Cardiac fibroblast (primary cell): ENCODE measurements at places on chromosomes 7 and 10.

DNA sequence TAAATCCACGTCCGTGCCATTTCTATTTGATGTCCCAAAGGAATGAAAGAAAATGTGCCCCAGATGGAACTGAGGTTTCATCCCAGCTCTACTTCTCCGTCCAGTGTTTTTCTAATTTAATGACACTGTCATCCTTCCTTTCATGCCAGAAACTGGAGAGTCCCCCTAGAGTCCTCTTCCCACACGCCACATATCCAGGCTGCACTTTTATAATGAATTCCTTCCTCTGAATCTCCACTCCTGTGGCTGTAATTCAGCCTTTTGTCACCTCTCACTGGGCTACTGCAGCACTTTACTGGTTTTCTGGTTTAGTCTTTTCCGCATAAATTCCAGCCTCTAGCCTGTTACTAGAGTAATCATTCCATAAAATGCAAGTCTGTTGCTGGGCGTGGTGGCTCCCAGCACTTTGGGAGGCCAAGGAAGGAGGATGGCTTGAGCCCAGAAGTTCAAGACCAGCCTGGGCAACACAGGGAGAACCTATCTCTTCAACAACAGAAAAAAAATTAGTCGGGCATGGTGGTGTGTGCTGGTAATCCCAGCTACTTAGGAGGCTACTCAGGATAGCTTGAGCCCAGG lies 142.6 kb upstream of the RHEB start:
- DNase-seq, result no peak

DNA sequence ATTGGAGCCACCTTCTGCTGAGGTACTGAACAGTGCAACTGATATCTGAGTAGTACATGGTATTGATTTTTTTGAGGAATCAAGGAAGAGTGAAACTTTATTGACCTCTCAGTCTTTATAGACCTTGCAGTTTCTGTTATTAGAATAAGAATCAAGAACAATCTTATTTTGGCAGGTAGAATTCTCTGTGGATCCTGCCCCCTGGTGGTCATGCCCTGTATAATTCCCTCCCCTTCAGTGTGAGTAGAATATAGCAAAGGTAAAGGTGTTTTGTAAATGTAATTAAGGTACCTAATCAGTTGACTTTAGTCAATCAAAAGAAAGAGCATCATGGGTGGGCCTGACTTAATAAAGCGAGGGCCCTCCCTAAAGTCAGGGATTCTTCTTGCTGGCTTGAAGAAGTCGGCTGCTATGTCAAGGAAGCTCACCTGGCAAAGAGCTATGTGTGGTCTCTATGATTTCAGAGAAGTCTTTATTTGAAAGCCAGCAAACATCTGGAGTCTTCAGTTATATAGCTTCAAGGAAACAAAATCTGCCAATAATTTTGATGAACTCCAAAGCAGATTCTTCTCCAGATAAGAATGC lies 142.8 kb downstream of the LSM5 start:
- peak; percentile 24 for DNase-seq

DNA sequence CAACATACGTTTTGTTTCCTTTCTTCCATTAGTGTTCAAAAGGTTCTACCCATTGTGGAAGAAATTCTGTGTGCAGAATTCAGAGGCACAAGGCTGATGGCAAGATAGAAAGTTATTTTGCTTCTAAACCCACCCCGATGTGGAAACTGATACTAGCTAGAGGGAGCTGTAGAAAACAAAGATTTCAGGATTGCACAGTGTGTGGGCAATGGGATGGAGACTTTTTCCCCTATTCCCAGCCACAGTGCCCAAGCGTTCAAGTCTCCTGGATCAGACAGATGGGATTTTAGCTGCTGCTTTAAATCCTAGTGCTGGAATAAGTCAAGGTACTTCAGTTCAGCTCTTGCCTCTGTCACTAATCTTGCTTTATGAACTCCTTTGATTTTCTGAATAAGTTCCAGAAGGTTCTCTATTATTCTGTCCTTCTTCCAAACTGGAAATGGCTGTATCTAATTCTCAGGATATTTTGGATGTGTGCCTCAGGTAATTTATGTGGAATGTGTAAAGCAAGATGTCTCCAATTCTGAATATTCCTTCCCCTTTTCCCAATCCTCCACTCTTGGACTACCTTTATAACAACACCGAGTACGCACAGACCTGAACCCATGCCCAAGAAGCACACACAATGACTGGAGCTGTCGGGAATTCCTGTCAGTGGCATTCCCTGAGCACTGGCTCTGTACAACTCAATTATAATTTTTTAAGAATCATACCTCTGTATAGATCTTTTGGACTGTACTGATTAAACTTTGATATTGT lies 473.0 kb downstream of the PLXDC2 start:
- no peak for DNase-seq

- no peak for DNase-seq
Measured at GRCh38 chr10:57743711-57744110, 524.0 kb downstream of the IPMK start.

DNA sequence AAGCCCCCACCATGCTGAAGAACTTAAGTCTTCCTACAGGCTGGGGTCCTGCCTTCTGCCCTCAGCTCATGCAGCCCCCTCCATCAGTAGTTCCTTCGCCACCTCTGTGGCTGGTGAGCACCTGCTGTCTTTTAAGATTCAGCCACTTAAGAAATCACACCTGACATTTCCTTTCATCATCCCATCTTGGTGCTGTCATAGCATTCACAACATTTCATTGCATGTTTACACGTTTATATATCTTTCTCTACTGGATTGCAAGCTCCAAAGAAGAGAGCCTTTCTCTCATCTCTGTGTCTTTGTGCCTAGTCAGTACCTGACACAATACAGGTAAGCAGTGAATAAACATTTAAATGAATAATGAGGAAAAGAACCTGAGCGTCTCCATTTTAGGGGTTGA lies 38.3 kb downstream of the SND1 start:
- DNase-seq, result no peak

DNA sequence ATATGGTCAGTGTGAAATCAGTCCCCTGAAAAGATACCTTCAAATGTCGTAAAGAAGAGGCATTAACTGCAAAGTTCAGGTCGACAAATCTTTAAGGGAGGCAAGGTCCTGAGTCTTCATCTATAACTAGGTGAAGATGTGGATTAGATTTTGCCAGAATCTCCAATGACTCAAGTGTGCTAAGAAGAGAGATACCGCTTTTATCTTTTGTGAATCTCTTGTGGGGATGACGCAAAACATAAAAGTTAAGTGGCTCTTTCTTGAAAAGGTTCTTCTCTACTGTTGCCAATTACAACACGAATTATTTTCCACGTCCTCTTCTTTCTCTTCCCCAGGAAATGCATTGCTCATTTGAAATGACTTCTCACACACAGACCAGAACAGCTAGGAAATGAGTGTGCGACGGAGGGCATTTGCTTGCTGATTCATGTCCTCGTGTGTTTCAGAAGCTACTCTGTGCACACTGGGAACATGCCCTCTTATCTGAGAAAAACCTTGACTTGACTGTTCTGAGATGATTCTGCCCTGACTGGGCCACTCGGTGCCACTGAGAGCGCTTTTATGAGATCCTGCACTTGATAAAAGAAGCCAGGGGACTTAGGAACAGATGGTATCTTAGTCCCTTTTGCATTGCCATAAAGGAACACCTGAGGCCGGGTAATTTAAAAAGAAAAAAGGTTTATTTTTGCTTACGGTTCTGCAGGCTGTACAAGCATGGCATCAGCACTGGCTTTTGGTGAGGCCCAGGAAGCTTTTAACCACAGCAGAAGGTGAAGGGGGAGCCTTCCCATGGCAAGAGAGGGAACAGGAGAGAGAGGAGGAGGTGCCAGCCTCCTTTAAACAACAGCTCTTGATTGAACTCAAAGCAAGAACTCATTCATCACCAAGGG lies 169.5 kb upstream of the PFKP start:
- DNase-seq, result no peak

DNA sequence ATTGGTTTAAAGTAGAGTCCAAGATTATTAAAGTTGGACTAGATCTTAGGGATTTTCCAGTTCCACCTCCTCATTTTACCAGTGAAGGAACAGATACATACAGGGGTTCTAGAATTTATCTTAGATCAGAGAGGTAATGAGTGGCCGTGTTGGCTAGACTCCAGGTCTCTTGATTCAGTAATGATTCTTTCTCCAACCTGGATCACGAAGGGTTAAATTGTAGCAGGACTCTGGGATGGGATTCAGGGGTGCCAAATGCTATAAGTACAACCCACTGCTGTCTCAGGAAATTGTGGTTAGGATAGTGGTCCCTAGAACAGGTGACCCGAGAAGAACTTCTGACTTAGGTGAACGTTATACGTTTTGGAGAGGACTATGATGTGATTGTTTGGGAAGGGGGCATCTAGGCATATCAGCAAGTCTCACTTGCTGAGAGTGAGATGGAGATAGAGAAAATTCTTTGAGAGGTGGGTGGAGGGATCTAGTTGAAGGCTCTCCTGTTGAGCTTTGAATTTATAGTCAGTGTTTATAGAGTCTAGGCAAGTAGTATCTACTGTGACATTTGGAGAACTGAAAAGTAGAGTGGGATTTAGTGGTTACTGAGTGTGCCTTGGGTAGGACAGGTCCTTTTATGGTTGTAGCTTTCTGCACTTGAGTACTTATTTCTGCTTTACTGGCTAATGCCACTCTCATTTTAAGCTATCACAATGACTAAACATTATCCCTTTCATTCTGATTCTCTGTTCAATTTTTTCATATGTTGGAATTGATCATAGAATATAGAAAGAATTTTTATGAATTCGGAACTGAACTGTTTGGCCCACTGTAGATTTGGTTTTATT lies 58.3 kb downstream of the ST7 start:
- DNase-seq, result no peak

- no peak for DNase-seq
Measured at GRCh38 chr7:143346018-143346417, 16.5 kb downstream of the FAM131B start.

- DNase-seq, result peak; percentile 51
Measured at GRCh38 chr10:93198401-93199131, 124.9 kb downstream of the CYP26A1 start.

DNA sequence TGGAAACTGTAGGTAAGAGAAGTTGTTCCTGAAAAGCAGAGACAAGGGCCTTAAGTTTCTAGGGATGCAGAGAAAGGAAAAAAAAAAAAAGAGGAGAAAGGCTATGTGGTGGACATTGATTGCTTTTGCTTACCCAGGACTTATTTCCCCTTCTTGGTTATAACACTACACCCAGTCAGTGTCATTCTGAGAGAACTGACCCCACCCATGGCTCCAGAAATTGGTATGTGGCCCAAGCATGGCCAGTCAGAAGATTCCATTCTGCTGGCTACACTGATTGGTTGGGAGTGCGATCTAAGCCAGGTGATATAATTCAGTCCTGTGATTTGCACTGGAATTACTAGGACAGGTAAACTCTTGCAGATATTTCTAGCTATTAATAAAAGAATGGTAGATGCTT lies 62.2 kb upstream of the EXOC4 start:
- DNase-seq, result no peak

DNA sequence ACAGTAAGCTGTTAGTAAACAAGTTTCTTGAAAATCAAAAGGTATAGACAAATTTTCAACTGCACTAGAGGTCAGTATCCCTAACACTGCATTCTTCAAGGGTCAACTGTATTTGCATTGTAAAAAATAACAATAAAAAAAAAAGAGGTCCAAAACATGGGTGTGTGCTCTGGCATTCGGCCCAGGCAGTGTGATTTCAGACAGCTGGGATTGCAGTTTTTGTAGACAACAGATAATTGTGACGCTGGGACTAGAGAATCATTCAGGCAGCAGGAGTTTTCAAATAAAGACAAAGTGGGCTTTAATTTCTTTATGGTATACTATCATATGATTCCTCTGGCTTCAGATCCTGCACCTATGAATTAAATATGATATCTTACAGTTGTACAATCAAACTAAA lies 543.2 kb upstream of the SEMA3D start:
- DNase-seq, result peak; percentile 18

DNA sequence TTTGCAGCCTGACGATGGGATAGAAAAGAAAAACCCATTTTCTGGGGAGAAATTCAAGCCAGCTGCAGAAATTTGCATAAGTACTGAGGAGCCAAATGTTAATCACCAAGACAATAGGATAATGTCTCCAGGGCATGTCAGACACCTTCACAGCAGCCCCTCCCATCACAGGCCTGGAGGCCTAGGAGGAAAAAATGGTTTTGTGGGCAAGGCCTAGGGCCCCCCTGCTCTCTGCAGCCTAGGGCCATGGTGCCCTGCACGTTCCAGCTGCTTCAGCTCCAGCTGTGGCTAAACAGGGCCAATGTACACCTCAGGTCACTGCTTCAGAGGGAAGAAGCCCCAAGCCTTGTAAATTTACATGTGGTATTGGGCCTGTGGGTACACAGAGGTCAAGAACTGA lies 158.2 kb downstream of the VWC2 start:
- no peak for DNase-seq

DNA sequence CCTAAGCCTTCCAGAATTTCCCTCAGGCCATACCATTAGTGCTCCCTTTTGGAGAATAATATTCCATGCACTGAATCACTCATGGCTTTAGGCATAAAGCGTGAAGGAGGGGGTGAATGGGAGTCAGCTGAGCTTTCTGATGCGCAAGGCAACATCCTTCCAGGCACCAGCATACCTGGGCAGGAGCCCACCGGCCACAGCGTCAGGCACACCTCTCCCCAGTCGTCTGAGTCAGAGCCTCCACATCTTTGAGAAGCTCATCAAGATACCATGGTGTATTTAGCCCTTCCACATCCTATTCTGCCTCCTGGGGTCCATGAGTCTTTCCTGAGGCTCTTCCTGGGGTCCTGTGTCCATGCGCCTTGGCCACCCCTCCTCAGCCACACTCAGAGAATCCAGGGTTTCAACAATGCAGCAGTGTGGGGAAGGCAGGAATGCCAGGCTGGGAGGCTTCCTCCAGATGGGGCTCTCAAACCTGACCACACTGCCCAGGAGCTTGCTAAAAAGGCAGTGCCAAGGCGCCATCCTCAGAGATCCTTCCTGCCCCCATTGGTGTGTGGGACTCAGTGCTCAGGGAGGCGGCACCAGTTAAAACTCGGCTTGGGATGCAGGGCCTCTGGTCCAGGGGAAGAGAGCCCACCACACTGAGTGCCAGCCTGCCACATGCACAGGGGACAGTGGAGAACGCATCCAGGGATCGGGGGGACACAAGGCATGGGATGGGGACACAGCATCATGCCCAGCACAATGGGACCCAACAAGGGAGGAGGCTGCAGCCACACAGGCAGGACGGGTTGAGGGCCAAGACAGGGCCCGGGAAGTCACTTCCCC lies 31.6 kb downstream of the RASGEF1A start:
- no peak for DNase-seq

DNA sequence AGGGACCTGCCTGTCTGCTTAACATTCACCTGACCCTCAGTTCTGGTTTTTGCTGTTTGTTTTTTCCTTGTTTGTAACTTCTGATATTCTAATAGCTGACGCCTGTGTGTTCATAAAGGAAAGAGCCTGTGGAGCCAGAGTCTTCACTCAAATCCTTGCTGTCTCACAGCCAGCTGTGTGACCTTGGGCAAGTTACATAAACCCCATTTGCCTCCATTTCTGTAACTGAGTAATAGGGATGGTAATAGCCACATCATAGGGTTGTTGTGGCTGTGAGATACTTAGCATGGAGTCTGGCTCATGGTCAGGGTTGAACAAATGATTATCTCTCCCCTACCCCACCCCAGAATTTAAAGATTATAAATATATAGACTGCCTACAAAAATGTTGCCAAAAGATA lies 27.0 kb downstream of the WBP1L start:
- DNase-seq, result peak; percentile 49

- DNase-seq, result no peak
Measured at GRCh38 chr10:14692344-14693076, 82.2 kb downstream of the FAM107B start.
